Stimulated activated naive CD8-positive, alpha-beta T cell treated with anti-CD3 and anti-CD28 coated beads, Interleukin-15, Interleukin-2, amounts not matched to agents 100 U/mL and 50 U/mL, for 24 hours (primary cell): ENCODE measurements at places on chromosomes 1 and 21.

- DNase-seq, result peak; percentile 49
These were observed 7.7 kb downstream of the ENSA start for GRCh38 chr1:150621497-150622302.

- no peak for DNase-seq
These were observed 32.0 kb downstream of the DNAJC6 start for GRCh38 chr1:65341381-65341780.

DNA sequence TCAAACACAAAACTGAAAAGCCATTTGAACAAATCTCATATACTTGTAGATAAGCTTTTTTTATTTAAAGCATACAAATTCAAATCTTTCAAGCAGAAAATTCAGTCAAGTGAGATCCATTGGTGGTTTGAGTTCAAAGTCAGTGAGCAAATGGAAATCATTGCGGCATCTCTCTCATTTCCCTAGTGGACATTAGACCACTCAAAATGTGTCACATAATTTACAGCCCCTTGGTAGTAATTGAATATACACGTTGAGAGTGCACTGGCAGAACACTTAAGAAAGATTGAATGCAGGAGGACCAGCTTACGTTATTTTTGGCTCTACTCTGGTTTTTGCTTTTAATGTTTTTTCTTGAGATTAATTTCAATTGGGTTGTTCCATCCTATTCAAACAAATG, 633.7 kb downstream of the USP25 start:
- no peak for DNase-seq

GRCh38 chr1:172375211-172375631, 45.3 kb upstream of the C1orf105 start:
- DNase-seq, result no peak

DNA sequence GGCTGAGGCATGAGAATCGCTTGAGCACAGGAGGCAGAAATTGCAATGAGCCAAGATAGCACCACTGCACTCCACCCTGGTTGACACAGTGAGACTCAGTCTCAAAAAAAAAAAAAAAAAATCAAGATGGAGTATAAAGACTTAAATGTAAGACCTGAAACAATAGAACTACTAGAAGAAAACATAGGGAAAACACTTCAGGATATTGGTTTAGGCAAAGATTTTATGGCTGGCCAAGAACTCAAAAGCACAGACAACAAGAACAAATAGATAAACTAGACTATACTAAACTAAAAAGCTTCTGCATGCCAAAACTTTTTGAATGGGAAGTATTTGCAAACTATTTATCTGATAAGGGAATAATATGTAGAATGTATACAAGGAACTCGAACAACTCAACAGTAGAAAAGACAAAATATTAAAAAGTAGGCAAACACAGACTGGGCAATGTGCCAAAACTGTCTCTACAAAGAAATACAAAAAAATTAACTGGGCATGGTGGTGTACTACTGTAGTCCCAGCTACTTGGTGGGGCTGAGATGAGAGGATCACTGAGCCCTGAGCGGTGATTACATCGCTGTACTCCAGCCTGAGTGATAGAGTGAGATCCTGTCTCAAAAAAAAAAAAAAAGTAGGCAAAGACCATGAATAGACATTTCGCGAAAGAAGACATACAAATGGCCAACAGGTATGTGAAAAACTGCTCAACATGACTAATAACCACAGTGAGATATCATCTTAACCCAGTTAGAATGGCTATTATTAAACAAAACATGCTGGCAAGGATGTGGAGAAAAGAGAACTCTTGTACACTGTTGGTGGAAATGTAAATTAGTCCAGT, 25.3 kb downstream of the DTL start:
- DNase-seq, result no peak

DNA sequence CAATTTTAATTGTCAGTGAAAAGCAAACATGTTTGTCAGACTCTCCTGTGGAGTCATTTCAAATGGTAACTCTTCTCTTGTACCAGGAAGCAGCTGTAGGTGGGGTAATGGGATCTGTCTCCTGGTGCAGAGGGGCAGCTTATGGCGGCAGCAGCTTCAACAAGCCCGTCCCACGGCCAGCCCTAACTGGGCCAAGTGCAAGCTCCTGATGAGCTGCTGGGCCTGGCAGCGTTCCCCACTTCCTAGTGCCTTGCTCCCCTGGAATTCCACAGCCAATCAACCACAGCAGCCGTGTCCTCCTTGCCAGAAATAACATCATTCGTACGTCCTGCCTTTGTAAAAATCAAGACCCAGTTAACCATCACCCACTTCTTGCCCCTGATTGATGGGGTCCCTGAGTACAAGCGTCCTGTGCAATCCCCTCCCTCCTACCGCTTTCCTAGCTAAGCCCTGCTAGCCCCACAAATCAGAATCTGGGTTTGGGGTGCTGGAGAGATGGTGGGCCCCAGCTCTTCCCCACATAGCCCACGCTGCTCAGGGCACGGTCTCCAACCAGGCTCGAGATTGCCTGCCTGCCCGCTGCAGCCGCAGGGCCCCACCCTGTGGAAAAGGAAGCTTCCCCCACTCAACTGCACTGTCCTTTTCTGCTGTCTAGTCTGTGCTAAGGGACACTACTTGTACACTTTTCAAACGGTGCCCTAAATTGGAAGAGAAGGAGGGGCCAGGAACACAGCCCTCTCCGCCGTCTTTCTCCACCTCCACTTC, 61.2 kb downstream of the TOR1AIP2 start:
- DNase-seq, result no peak

DNA sequence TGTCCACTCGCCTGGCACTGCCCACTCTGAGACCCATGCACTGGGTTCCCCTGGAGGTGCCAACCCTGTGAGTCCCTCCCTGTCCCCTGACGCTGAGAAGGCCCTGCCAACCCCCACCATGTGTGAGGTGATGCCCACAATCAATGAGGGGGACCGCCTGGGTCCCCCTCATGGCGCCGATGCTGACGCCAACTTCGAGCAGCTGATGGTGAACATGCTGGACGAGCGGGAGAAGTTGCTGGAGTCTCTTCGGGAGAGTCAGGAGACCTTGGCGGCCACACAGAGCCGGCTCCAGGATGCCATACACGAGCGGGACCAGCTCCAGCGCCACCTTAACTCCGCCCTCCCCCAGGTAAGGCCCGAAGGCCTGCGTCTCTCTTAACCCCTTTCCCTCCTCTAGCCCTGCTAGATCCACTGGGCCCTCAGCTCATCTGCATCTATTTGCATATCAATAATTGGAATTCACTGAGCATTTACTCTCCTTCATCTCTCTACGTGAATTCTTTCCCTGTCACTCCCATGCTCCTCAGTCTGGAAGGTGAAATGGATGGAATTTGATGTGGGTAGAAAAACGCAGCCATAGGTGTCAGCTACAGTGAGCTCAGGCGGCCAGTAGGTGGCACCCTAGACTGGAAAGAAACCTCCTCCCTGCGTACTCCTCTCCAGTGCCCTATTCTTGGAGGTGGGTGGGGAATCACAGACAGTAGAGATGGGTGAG, 12.8 kb downstream of the PPFIA4 start:
- peak; percentile 68 for DNase-seq

DNA sequence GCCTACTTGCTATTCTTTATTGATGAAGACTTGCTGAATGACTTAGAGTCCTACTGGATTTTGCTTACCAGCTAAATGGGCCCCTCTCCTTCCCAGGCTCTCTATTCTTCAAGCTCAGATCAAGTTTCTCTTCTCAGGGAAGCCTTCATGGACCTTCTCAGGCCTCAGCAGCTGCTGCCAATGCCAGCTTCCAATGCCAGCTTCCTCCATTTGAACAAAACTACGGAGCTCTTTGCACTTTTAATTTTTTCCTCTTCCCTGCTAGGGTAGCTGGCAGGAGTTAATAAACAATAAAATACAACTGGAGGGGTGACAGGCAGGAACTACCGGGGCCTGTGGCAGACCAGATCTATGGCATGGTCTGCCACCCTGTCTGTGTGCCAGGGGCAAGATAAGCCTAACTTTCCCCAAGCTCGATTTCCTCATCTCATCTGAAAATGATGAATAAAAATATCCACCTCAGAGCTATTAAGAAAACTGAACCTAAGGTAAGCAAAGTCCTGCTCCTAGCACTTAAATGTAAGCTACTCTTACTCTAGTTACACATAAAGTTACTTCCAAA, 995 bp upstream of the IPO13 start:
- no peak for DNase-seq

GRCh38 chr1:35594005-35594760, 21.1 kb downstream of the TFAP2E start:
- no peak for DNase-seq

- DNase-seq, result no peak
These were observed 27.5 kb upstream of the NCAM2 start for GRCh38 chr21:20970691-20971090.

DNA sequence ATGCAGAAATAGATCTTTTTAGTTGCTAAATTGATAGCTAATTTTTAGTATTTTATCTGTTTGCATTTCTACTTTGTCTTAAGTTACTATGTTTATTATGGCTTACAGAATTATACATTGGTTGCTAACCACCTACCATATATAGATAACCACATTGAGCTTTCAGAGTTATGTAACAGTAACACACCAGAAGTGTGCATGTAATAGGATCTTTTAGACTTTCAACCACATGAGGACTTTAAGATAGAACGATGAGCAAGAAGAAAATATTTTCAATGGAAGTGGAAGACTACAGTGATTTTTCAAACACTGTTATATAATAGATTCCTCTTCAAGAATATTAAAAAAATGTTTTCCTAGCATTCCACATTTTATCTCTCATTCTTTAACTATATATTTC, 28.8 kb downstream of the TOR1AIP1 start:
- DNase-seq, result no peak

DNA sequence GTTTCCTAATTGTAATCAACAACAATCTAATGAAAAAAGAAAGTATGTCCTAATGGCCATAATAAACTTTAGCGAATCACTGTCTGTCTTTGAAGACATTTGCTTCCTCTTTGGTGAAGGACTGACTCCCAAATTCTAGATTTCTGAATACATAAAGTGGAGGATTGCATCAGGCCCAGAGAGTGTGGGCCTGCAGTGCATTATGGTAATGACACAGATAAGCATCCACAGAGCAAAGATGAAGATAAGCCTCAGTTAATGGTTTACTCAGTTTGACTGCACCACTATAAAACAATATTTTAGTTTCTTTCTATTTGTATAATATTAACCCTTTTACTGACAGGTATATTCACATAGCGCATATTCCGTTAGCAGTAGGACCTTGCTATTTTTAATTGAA, 365.5 kb downstream of the KCTD3 start:
- DNase-seq, result no peak
